CD8-positive, alpha-beta memory T cell (primary cell): ENCODE measurements at places on chromosomes 5 and 9. TPM values are rescaled to one million over a fixed set of nuclear protein-coding genes. Genes with fewer than 3 reads are reported as not detected.

Gene GRIN1
- not detected for polyA plus RNA-seq

Gene PALM2AKAP2
- 0.15 TPM for polyA plus RNA-seq

Gene FAM78A
- polyA plus RNA-seq = 27.6 TPM

Gene SLC25A48
- polyA plus RNA-seq = not detected

Gene TTC16
- polyA plus RNA-seq = 7.1 TPM

Gene PCDHGA10
- 0.07 TPM for polyA plus RNA-seq

Gene SLC46A2
- not detected for polyA plus RNA-seq

- no peaks in the 10 kb centered on the region for H3K27me3 ChIP-seq
- no peak overlapping the region for H3K27ac ChIP-seq
- no peaks in the 10 kb centered on the region for H3K4me1 ChIP-seq
- no peak for DNase-seq
- H3K4me3 ChIP-seq = no peak overlapping the region
Observed at GRCh38 chr5:107217721-107218130, 453.0 kb downstream of the EFNA5 start.

- H3K27me3 ChIP-seq = no peaks in the 10 kb centered on the region
- no peak for DNase-seq
- no peak overlapping the region for H3K4me3 ChIP-seq
- no peak overlapping the region for H3K27ac ChIP-seq
Observed at GRCh38 chr9:112249277-112249676, 74.2 kb upstream of the SUSD1 start.

- no peak overlapping the region for H3K4me3 ChIP-seq
- no peaks in the 10 kb centered on the region for H3K36me3 ChIP-seq
- no peaks in the 10 kb centered on the region for H3K27me3 ChIP-seq
- H3K4me1 ChIP-seq = peaks cover 6% of the 10 kb centered on the region
- no peak for DNase-seq
- H3K27ac ChIP-seq = no peak overlapping the region
Observed at GRCh38 chr9:91778031-91778430, 172.0 kb downstream of the ROR2 start.

DNA sequence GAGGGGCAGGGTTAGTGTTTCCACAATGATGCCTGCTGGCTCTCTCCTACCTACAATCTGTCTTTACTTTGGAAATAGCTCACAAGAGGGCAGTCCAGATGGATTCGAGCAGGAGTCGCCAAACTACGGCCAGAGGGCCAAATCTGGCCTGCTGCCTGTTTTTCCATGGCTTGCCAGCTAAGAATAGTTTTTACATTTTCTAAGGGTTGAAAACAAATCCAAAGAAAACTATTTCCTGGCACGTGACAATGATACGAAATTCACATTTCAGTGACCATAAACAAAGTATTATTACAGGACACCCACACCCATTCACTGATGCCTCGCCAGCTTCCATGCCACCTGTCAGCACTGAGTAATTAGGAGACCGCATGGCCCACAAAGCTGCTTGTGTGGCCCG is 162.9 kb upstream of the WWC1 start:
- H3K4me1 ChIP-seq = no peaks in the 10 kb centered on the region
- H3K36me3 ChIP-seq = no peaks in the 10 kb centered on the region
- no peak overlapping the region for H3K4me3 ChIP-seq
- DNase-seq = no peak

DNA sequence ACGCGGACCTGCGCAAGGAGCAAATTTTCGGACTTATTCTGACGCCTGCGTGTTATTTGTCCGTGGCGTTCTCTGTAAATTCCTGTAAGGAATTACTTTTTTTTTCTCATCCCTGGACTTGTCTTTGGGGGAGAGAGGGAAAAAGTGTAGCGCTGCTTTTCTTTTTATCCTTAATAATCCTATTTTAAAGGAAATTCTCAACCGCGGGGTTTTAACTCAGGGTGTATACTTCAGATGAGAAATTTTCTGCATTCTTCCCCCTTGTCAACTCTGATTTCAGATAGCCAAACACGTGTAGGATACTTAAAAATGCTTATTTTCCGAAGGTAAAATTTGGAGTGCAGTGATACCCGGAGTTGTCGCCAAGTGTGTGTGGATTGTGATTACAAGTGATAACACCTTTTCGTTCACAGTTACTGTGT is 853 bp downstream of the DCP2 start:
- peak overlapping the region; percentile 74 for H3K4me3 ChIP-seq
- peaks cover 50% of the 10 kb centered on the region for H3K4me1 ChIP-seq
- no peaks in the 10 kb centered on the region for H3K36me3 ChIP-seq
- peak overlapping the region; percentile 84 for H3K27ac ChIP-seq

DNA sequence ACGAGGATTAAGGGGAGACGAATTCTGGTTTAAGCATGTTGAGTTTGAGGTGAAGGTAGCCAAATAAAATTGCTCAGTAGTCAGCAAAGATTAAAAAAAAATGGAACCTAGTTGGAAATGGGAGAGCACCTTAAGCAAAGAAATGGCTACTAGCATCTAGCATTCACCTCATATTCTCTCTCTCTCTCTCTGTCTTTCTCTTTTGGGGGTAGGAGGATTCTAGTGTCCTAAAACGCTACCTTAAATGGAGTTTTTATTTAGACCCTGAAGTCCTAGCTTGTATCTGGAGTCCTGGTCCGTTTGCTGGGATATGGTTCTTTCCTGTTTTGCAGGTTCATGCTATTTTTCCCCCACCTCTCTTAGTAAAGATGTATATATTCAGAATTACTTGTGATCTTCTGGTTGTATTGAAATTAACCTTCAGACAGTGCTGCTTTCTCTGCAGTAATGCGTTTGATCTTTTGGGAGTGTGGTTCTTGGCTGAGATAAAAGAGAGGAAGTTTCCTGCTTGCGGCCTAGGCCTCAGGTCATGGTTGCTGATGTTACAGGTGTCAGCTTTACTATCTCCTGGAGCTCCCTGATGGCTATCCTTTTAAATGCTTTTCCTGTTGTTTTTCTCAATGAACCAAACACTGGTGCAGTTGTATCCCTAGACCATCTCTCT is 8.0 kb downstream of the TGFBR1 start:
- peak overlapping the region; percentile 35 for H3K4me3 ChIP-seq
- no peaks in the 10 kb centered on the region for H3K36me3 ChIP-seq

DNA sequence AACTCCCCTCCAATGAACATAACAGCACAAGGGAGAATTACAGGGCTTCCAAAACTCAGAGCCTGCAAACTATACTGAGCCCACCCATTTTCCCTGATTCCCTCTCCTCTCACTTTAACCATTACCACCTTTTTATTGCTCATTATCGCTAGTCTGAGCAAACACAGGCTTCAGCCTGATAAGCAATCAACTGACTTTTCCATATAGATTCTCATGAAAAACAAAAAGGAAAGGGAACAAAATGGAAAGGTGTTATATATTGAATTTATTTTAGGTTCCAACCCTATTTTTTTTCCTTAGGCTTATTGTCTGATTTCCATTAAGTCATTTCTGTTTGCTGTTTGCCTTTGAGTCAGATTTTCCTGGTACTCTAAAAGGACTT is 27.9 kb downstream of the SEMA6A start:
- H3K27ac ChIP-seq = no peak overlapping the region
- no peaks in the 10 kb centered on the region for H3K36me3 ChIP-seq
- no peak for DNase-seq
- H3K4me3 ChIP-seq = no peak overlapping the region
- H3K27me3 ChIP-seq = no peaks in the 10 kb centered on the region
- no peaks in the 10 kb centered on the region for H3K4me1 ChIP-seq

GRCh38 chr9:98775831-98776441 is 20.4 kb downstream of the ANKS6 start:
- no peak for DNase-seq
- no peaks in the 10 kb centered on the region for H3K27me3 ChIP-seq
- H3K4me3 ChIP-seq = no peak overlapping the region
- peaks cover 5% of the 10 kb centered on the region for H3K36me3 ChIP-seq
- H3K27ac ChIP-seq = no peak overlapping the region

DNA sequence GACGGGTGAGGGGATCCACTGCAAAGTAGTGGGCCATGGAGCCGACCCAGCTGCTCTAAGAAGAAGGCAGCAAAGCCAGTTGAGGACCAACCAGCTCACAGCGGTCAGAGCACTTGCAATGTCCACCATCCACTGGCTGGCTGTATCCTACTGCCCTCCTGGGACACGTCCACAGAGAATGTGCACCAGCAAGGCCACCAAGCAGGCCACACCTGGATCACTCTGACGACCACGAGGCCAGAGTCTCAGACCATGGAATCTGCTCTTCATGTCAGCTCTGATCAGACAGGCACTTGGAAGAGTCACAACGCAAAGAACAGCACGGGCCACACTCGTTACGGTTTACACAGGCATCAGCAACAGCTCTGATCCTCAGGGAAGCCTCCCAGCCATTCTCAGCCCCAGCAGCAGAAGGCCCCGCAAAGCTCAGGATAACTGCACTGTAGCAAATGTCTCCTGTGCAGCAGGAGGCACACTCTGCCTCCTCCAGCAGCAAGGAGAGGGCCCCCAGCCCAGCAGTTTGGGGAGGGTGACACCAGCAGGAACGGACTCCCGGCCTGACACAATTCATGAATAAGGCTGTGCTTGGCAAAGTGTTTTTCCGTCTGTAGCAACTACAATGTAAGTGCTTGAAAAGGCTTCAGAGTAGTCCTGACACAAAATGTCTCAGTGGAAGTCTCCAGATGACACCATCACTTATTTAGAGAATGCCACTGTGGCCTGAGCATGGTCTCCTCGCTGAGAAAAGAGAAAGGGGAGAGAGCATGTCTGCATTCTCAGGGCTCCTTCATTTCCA is 15.7 kb downstream of the SEMA4D start:
- no peaks in the 10 kb centered on the region for H3K27me3 ChIP-seq
- peaks cover 84% of the 10 kb centered on the region for H3K4me1 ChIP-seq
- H3K4me3 ChIP-seq = peak overlapping the region; percentile 44
- peaks cover 8% of the 10 kb centered on the region for H3K36me3 ChIP-seq
- DNase-seq = no peak
- peak overlapping the region; percentile 27 for H3K27ac ChIP-seq

GRCh38 chr9:36746415-36746814 is 173.7 kb downstream of the MELK start:
- DNase-seq = no peak
- H3K27me3 ChIP-seq = peaks cover 8% of the 10 kb centered on the region
- no peak overlapping the region for H3K4me3 ChIP-seq
- no peaks in the 10 kb centered on the region for H3K36me3 ChIP-seq
- no peak overlapping the region for H3K27ac ChIP-seq

- DNase-seq = no peak
- H3K27ac ChIP-seq = no peak overlapping the region
- H3K27me3 ChIP-seq = no peaks in the 10 kb centered on the region
- H3K36me3 ChIP-seq = no peaks in the 10 kb centered on the region
Observed at GRCh38 chr5:329121-329735, 7.7 kb downstream of the AHRR start.

DNA sequence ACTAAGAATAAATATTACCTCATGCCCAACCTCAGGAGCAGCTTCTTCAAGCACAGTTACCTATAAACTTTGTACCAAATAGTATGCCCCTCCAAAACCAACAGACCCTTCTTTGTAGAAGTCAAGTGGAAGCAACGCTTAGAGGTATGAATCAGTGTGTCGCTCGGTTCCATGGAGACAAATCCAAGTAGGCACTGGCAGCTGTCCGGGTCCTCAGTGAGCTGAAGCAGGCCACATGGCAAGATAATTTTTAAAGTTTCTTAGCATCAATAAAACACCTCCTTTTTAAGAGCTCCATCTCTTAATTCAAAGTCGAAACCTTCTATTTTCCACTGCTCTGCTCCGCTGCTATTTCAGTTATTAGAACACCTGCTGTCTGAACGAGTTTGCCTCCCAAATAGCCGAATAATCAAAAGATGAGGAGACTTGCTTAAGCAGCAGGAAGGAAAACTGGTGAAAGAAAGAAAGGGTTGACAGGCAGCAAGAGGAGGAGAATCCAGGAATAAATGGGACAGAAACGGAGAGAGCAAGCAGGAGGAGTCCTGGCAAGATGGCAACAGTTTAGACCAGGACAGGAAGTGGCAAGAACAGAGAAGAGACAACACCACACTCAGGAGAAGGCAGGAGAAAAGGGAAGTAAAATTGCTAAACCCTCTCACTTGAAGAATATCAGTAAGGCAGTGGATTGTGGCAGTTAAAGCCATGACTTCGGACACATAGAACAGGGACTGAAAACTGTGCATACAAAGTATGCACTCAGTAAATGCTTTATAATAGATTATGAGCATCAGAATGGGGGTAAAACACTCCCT is 65.0 kb downstream of the PPP2R2B start:
- no peaks in the 10 kb centered on the region for H3K4me1 ChIP-seq
- H3K36me3 ChIP-seq = no peaks in the 10 kb centered on the region
- H3K27me3 ChIP-seq = no peaks in the 10 kb centered on the region
- H3K27ac ChIP-seq = no peak overlapping the region
- no peak for DNase-seq
- H3K4me3 ChIP-seq = no peak overlapping the region

DNA sequence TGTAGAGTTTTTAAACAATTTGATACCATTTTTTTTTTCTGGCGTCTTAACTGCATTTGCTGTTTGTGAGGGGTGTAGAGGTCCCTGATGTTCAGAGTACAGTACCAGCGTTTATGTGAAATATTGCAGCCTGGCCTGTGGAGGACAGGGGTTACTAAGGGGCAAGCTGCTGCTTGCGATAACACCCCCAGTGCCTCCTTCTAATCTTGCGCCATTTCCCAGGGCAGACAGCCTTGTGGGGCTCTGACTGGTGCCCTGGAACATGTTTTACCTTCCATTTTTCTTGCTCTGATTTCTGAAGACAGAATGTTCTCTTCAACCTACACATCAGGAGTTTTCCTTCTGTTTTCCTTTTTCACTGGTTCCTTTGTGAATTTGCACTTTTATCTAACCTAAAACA is 142.9 kb downstream of the DOCK8 start:
- DNase-seq = no peak
- H3K27me3 ChIP-seq = no peaks in the 10 kb centered on the region
- H3K27ac ChIP-seq = no peak overlapping the region
- no peaks in the 10 kb centered on the region for H3K4me1 ChIP-seq

- H3K36me3 ChIP-seq = no peaks in the 10 kb centered on the region
- H3K27me3 ChIP-seq = no peaks in the 10 kb centered on the region
- H3K4me1 ChIP-seq = no peaks in the 10 kb centered on the region
- H3K27ac ChIP-seq = no peak overlapping the region
- no peak overlapping the region for H3K4me3 ChIP-seq
- DNase-seq = no peak
Observed at GRCh38 chr5:56791396-56791795, 24.0 kb upstream of the MAP3K1 start.

- H3K27me3 ChIP-seq = no peaks in the 10 kb centered on the region
- H3K27ac ChIP-seq = no peak overlapping the region
- DNase-seq = no peak
- no peaks in the 10 kb centered on the region for H3K36me3 ChIP-seq
Observed at GRCh38 chr5:71948206-71948605, 159.1 kb upstream of the MAP1B start.

DNA sequence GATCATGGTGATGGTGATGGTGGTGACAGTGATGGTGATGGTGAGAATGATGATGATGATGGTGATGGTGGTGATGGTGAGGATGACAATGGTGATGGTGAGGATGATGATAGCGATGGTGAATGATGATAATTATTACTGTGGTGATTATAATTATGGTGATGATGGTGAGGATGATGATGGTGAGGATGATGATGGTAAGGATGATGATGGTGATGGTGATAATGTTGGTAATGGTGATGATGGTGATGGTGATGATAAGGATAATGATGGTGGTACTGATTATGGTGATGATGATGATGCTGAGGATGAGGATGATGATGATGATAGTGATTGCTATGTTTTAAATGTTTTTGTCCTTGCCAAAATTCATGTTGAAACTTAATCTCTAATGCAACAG is 37.3 kb upstream of the HRH2 start:
- DNase-seq = no peak
- H3K27me3 ChIP-seq = no peaks in the 10 kb centered on the region
- no peak overlapping the region for H3K27ac ChIP-seq
- no peak overlapping the region for H3K4me3 ChIP-seq
